H1 (cell line): ENCODE measurements at places on chromosomes 12 and 14.

DNA sequence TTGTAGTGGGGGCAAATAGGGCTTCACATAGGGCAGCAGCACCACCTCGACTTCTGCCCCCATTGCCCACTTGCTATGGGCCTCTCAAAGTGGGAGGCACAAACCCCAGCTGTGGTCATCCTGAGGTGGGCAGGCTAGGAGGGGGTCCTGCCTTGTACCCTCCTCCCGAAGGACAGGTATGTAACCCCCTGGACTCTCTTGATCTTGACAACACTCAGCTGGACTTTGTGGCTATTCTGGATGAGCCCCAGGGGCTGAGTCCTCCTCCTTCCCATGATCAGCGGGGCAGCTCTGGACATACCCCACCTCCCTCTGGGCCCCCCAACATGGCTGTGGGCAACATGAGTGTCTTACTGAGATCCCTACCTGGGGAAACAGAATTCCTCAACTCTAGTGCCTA is 8.0 kb downstream of the ARHGAP9 start:
- DNase-seq = no peak

DNA sequence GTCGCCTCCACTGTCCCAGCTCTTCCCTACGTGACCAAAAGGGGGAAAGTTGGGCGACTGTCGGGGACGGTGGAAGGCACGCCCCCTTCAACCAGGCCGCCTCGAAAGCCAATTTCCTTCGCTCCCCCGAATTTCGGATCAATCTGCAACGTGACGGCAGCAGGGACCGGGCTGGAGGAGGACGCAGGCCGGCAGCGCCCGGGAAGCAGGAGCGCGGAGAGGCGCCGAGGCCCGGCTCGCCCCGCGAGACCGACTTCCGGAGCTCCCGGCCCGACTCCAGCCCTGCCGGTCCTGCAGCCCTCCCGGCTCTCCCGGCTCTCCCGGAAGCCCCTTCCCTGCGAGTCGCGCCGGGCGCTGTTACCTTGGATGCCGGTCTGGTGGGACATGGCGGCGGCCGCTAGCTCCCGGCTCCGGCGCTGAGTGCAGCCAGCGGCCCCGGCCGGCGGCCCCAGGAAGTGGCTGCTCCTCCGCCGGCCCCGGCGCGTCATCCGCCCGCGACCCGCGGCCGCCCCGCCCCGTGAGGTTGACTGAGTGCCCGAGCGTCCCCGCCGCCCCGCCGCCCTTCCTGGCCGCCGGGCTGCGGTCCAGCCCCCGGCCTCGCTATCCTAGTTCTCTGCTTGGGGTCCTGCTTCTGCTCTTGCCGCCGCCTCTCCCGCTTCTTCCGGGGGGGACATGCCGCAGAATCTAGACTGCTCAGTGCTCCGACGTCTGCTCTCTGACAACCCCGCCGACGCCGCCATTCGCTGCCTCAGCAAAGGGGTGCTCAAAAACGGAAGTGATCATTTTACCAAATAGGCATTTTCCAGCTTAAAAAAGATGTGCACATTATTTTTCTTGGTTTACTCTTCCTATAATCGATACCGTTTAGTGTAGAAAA is at the start of gene TWF1:
Gene TWF1, minus strand, starts transcription at position 458 of the 877 bp plus-strand sequence. Its CDS starts 72 bp downstream, at position 386.
- DNase-seq = peak; percentile 94

DNA sequence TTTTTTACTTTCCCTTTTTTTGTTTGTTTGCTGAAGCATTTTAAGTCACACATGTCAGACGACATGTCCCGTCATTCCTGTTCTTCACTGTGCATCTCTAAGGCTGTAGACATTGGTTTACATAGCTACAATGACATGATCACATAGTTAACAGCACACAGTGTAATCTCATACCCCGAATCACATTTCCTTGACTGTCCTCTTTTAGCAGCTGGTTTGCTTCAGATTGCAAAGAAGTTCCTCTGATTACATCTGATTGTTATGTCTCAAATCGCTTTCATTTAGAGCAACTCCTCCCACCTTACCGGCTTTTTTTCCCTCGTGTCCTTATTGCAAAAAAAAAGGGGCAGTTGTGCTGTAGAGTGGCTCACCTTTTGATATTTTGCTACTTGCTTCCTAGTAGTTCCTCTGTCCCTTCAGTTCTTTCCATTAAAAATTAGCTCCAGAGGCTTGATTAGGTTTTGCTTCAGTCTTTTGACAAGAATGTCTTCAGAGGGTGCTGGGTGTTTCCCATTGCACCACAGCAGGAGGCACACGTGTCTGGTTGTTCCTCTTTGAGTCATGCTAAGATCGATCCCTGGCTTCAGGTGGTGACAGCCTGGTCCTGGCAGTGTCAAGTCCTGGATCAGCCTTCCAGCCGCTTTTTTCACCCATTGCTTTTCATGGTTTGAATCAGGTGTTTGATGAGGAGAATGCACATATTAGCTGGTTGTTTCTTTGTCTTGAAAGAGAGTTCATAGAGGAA is 35.0 kb downstream of the ZNF664 start:
- DNase-seq = no peak

- no peak for DNase-seq
Measured at GRCh38 chr12:131027876-131028586, 74.3 kb downstream of the ADGRD1 start.

GRCh38 chr14:35242599-35243311 is 49.4 kb upstream of the PSMA6 start:
- DNase-seq = no peak

DNA sequence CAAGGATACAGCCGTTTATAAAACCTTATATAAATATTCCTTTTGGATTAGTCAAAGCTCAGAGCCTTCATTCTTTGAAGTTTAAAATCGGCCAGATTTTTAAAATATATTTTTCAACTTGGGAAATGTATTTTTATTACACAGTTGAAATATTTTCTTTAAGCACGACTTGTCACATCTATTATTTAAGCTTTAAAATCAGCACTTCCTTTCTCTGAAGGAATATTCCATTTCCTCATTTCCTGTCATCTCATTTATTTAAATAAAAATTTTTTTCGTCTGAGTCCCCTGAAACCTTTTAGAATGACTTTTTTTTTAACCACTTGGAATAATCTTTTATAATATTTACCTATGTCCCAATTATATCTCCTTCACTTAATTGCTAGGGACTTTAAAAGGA is 107.5 kb upstream of the PDE3A start:
- no peak for DNase-seq

GRCh38 chr12:130486891-130487416 is 149.3 kb downstream of the PIWIL1 start:
- DNase-seq = no peak

GRCh38 chr12:54036620-54037359 is 3.9 kb downstream of the HOXC5 start:
- no peak for DNase-seq

GRCh38 chr12:107131832-107132616 is 38.7 kb upstream of the CRY1 start:
- DNase-seq = peak; percentile 50

GRCh38 chr14:75811872-75812499 is 150.9 kb downstream of the TTLL5 start:
- no peak for DNase-seq

DNA sequence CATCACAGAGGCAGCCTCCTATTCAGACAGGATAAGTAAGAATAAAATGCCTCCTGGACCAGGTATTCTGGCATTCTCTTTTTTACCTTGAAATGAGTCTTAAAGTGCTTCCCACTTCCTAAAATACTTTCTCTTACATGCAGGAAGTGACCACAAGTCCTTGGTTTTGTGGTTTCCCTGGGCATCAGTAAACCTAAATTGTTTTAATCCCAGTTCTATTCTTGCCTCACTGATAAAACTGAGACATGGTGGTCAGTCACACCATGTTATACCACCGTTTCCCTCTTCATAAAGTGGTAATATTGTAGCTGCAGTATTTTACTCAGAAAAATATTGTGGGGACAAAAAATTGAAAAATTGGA is 1.2 kb upstream of the SALL2 start:
- DNase-seq = no peak

DNA sequence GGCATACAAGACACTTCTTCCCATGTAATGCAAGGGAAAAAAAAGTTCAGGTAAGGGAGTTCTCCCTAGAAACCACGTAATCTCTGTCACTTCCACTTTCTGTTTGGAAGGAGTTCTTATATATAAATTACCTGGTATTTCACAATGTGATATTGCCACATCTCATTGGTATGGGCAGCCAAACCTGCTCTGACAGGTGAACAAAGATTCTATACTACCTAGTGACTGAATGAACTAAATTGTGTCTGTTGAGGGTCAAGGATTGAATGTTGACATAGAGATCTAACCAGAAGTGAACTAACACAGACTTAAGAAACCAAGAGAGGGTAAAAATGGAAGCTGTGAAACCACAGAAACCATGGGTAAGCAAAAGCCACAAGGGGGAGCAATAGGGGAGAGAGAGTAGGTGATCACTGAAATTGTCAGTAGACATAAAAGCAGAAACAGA is 161.3 kb downstream of the RPL10L start:
- DNase-seq = no peak

DNA sequence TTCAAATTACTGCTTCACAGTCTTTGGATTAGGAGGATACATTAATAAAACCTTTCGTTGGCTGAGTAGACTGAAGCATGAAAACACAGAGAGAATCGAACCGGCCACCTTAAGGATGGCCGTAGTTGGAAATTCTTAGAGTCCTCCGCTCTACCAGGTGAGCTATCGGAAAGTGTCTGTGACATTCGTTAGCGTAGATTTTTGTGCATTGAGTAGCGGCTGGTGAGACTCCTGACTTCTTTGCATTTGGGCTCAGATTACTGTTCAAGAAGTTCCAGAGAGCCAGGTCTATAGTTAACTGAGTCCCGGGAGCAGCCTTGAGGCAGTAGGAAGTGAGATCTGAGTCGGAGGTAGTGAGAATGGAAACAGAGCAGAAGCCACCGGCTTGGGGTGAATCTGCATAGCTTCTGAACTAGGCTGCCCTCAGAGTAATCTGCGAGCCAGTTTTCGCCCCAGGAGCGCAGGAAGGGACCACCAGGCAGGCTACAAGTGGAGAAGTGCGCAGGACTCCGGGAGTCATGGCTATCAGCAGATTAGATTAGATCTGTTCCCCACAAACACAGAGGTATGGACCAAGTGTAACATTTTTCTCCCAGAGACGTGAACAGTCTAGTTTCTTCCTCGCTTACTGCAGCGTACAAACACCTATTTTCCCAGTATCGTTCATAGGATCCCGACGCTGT is 11.0 kb downstream of the OR6S1 start:
- no peak for DNase-seq

DNA sequence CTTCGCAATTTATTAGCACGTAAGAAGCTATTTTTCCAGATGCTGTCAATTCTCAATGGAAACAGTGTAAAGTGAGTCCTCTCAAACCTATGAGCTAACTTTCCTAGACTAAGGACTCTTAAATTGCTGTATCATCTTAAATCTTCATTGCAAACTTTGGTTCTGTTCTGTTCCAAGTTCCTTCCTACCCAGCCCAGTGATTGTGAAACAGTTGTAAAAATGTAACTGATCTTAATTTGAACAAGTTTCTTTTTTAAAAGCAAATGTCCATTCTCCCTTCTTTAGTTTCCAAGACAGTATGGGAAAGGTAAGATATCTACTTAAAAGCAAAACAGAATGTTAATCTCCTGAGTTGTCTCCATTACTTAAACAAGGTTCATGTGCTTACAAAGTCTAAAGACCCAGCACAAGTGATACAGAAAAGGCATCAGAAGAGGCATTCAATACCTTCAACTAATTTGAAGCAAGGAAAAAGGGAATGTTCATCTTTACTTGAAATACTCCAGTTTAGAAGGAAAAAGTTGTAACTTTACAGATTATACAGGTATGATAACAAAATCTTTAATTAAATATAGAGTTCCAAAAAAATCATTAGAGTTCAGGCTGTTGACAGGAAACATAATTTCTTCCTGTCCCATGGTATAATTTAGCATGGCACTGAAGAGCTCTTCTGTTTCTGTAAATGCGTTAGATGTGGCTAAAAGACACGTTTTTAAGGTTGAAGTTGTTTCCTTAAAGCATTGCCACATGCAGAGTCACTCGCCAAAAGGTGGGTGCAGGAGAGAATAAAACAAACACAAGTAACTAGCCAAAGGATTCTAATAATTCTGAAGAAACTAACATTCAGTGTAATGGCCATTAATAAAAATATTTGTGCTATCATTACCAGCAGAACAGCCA is 101.5 kb upstream of the USP15 start:
- DNase-seq = no peak

GRCh38 chr14:100806386-100806785 is 19.5 kb upstream of the MEG3 start:
- DNase-seq = no peak

DNA sequence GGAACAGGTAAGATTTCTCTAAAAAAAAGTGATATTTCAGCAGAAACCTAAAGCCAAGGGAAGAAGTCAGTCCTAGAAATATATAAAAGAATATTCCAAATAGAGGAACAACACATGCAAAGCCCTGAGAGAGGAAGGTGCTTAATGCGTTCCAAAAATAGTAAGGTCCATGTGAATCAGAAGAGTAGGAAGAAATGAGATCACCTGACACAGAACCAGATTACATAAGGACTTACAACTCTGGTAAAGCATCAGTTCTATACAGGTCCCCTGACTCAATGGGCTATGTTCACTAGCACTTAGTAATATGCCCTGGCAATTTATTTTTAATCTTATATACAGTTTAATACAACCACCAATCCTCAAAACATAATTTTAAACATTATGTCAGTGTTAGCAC is 30.0 kb downstream of the SENP1 start:
- DNase-seq = no peak

- no peak for DNase-seq
Measured at GRCh38 chr14:91269076-91269991, 24.8 kb upstream of the GPR68 start.

GRCh38 chr14:79318371-79318770 is 892.9 kb downstream of the DIO2 start:
- no peak for DNase-seq

DNA sequence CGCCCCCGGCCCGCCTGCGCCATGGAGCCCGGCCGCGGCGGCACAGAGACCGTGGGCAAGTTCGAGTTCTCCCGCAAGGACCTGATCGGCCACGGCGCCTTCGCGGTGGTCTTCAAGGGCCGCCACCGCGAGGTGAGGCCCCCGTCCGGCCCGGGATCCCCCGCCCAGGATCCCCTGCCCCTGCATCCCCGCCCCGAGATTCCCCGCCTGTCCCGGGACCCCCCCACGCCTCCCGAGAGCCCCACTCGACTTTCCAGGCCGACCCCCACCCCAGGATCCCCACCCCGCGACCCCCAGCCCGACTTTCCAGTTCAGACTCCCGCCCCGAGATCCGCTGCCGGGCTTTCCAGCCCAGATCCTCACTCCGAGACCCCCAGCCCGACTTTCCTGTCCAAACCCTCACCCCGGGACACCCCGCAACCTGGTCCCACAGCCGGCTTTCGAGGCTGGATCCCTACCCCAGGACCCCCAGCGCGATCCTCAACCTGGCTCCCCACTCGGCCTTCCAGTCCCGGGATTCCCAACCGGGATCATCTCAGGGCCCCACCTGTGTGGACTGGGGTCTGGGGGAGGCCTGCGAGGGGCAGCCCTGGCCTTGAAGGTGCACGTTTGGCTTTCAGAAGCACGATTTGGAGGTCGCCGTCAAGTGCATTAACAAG is 688 bp downstream of the ULK1 start:
- no peak for DNase-seq

- no peak for DNase-seq
Measured at GRCh38 chr12:11958221-11959091, 112.3 kb upstream of the BCL2L14 start.

DNA sequence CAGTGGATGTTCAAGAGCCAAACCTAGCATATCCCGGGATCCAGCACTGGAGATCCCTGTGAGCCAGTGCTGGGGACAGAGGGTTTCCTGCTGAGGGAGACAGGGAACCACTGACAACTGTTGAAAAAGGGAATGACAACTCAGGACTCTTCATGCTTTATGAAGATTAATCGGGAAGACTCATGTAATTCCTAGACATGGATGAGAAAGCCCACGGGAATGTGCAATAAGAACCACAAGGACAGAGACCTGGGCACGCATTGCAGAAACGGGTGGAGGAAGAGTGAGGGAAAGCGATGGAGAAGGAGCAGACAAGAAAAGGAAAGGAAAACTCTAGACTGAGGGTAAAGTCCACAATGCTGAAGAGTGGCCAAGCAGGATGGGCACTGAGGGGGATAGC is 296.0 kb downstream of the PCNX1 start:
- DNase-seq = no peak
